ENCODE measurements at places on chromosomes 1 and 21.

GRCh38 chr1:14707531-14708445 is 109.3 kb downstream of the KAZN start:
- no peak for DNase-seq

- no peak for DNase-seq
These were observed 1.9 kb downstream of the TTF2 start for GRCh38 chr1:117061986-117062415.

GRCh38 chr1:177732178-177732577 is 237.7 kb downstream of the SEC16B start:
- DNase-seq: no peak

DNA sequence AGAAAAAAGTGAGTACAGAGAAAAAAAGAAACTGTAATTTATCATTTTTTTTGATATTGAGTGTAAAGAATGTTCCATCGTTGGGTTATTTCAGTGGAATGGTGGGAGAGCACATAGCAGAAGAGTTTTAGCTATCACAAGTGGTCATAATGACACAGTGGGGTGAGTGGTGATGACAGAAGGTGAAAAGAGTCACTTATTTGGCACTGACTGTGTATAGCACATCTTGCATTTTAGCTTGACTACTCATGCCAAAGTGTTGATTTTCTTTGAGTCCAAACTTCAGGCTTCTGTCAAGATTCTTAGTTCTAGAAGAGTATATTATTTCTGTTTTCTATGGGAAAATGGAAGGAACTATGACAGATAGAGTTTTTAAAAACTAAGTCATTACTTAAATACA is 261.2 kb downstream of the GRIK1 start:
- DNase-seq: no peak

- DNase-seq: no peak
These were observed 121.7 kb downstream of the KCNN3 start for GRCh38 chr1:154748405-154748775.

DNA sequence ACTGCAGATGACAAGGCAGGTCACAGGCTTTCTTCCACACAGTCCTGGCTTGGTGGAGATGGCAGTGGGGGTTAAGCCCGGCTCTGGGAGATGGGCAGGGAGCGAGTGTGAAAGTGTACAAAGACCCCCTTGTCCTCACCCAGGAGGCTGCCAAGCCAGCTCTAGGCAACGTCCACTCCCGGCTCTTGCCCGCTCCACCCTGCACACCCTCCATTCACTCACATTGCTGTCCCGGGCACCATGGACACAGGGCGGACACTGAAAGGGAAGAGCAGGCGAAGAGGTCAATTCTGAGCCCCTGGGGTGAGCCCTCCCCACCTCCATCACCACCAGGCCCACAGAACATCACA is 8.9 kb downstream of the COL16A1 start:
- no peak for DNase-seq

- no peak for DNase-seq
These were observed 9.2 kb upstream of the CHIA start for GRCh38 chr1:111281411-111281810.

- no peak for DNase-seq
These were observed 400 bp upstream of the PGBD2 start for GRCh38 chr1:248905662-248906008.

- DNase-seq: no peak
These were observed 8.9 kb downstream of the WNT2B start for GRCh38 chr1:112517646-112518045.

DNA sequence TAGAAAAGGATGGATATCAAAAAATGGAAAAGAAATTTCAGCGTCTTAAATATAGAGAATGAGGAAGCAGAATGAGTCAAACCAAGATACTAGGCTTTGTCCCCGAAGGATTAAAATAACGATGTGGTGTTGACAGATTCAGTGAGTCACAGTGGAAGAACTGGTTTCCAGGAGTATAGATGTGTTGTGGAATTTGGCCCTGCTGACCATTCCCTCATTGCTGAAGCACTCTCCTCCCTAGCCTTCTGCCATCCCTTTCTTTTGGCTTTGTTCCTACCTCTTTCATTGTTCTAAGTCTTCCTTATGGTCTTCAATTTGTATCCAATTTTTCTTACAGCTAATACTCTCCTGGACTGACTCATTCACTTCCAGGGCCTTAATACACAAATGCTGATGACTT is 23.1 kb upstream of the USP25 start:
- DNase-seq: no peak

DNA sequence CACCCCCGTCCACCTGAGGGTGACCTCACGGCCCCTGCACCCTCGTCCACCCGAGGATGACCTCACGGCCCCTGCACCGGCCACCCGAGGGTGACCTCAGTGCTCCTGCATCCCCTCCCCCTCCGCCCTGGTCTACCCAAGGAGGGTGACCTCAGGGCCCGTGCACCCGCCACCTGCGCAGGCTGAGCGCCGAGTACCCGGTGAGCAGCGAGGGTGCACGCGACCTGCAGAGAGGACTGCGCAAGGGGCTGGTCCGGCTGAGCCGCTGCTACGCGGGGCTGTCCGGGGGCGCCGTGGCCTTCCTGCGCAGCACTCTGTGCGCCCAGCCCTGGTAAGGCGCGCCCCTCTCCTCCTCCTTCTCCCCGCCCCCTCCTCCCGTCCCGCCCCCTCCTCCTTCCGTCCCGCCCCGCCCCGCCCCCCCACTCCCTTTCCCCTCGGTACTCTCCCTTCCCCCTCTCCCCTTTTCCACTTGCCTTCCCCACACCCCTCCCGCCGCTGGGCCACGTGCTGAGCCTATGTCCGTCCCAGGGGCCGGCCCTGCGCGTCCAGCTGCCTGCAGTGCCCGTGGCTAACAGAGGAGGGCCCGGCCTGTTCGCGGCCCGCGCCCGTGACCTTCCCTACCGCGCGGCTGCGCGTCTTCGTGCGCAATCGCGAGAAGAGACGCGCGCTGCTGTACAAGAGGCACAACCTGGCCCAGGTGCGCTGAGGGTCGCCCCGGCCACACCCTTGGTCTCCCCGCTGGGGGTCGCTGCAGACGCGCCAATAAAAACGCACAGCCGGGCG is 28.4 kb downstream of the TRIM11 start:
- peak; percentile 34 for DNase-seq

- DNase-seq: no peak
These were observed 42.7 kb downstream of the SEC16B start for GRCh38 chr1:177927021-177927596.

GRCh38 chr1:19771350-19771749 is 28.4 kb downstream of the TMCO4 start:
- no peak for DNase-seq

Data from activated effector memory CD4-positive, alpha-beta T cell treated with Interleukin-2 at 50 U/mL for 16 hours (primary cell).